ENCODE measurements at places on chromosomes 1 and 21.

DNA sequence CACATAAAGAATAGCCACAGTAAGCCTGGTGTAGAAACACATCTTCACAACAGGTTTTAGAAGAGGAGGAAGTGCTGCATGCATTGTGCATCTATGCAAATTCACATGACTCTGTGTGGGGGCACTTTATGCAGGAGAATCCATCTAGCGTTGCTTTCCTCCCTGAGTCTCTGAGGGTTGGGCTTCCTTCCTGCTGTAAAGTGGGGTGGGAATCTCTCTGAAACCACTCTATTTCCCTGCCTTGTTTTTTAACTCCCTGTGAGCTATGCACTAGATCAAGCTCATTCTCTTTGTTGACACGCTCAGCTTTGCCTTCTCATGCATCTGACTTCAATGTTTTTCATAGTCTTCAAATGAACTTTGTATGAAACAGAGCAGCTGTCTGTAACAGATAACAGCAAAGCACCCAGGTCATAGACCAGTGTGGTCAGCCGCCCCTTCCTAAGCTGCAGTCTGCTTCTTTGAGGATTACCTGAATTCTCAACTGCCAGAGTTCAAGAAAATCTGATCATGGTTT is 102.7 kb upstream of the DPH5 start:
- no peak for DNase-seq

DNA sequence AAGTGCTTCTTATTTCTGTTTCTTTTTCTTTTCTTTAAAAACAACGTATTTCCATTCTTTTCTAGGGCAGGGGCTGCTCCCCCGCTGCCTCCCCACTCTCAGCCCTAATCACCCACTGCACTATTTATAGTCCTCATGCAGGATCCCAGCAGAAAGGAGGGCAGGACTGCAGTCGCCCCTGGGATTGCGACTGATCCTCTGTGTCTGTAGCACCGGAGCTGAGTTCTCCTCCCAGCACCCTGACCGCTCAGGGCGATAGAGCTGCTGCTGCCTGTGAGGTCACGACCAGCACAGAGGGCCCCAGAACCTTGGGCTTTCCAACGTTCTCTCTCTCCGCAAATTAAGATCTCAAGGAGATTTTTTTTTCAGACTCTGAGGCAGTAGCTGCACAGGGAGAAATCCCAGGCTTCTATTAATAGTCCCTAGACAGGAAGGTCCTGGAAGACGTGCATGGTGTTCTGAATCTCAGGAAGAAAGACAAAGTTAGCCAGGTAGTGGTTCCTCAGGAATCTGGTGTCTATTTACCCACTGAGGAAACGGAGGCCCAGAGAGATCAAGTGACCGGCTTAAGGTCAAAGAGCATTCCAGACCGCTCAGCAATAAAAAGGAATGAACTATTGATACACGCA is 46.8 kb downstream of the PRAMEF20 start:
- no peak for DNase-seq

- DNase-seq: no peak
These were observed at the start of gene ADAM15 for GRCh38 chr1:155050560-155051341. Gene ADAM15 (plus strand): TSS chr1:155051316. CDS start chr1:155051387, 71 bp downstream.

DNA sequence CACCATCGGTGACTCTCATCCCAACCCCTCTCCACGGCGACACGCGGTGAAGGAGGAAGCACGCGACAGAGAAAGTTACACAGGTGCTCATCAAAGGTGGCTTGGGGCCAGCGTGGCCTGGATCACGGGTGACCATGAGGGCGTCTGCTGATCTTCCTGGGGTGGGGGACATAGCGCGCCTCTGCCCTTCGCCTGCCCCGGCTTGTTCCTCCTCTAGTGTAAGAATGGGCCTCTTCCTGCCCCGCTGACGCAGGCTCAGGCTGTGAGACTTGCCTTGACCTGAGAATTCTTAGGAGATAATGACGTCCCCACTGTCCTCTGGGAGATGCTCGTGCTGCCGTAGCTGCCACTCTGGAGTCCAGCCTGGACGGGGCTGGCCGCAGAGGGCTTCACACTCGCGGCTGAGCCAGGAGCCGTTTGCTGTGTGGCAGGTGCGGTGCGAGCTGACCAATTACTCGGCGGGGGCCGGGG is 39.0 kb upstream of the TMEM52 start:
- no peak for DNase-seq

DNA sequence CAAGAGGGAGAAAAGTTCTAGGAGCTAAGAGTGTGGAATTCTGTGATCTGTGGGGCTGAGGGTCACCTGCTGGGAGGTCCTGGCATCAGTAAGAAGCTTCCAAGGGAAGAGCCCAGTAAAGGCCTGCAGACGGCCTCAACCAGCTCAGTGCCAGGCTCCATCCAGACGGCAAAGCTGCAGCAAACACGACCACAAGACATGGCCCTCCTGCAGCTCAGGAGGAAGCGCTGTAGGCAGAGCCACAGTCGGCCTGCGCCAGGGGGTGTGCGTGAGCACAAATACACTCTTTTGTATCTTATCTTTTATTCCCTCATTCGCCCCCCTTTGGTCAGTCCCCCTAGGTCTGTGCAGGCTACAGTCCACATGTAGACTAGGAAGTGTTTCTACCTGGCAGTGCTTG is 13.4 kb downstream of the C1orf174 start:
- no peak for DNase-seq

GRCh38 chr1:65330822-65331221 is 21.5 kb downstream of the DNAJC6 start:
- DNase-seq: no peak

GRCh38 chr21:23801292-23801691 is 1806.0 kb downstream of the MRPL39 start:
- DNase-seq: no peak

- DNase-seq: no peak
These were observed 92.5 kb downstream of the DSCAM start for GRCh38 chr21:40754466-40754865.

DNA sequence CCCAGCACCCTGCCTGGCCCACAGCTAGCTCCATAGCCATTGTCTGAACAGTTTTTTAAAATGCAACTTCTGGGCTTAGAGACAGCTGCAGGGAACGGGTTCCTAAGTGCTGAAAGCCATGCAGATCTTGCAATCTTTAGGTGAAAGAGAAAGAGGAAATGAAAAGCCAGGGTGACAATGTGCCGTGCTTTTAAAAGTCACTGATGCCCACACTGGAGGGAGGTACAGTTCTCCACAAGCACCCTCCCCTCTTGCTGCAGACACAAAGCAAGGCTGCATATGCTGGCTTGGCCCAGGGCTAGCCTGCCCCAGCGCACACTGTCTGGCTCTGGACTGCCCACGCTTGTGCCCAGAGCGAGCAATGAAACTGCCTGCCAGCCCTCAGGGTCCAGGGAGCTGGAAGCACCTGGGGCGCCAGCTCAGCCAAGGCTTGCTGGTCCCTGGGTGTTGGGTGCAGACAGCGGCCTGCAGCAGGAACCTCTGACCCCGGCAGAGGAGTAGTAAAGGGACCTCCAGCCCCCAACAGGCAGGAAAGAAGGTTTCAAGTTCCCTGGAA is 70.4 kb downstream of the AJAP1 start:
- no peak for DNase-seq

DNA sequence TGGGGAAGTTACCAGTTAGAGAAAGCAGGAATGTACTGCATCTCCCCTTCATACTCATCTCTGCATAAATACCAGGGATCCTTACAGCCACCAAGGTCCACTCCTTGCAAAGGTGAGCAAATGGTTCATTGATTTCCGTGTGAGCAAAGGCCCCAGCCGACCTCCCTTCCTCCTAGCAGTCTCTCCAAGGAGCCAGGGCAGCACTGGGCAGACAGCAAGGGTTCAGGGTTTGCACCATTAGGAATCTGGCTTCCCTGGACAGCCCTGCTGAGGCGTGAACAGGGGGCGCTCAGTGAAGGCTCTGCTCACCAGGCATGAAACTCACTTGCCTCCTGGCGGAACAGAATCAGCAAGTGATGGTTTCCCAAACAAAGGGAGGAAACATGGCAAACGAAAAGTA is 65.7 kb downstream of the MRPL37 start:
- DNase-seq: no peak

DNA sequence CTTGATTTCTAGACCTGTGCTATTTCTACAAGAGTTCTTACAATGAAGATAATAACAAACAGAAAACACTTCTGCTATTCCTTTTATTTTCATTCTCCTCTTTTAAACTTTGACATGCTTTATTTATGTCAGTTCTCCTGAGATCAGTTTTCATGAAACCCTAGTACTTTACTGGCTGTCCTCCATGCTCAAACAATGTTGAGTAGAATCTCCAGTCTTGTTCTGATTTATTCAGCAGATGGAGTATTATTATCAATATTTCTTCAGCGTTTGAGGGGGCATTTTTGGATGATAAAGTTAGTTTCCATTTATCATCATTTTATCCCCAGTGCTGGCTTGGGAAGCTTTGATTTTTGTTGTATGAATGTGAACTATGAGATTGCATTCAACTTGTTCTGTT is 85.9 kb upstream of the WARS2 start:
- no peak for DNase-seq

GRCh38 chr21:31879241-31879650 is 6.4 kb downstream of the HUNK start:
- no peak for DNase-seq

DNA sequence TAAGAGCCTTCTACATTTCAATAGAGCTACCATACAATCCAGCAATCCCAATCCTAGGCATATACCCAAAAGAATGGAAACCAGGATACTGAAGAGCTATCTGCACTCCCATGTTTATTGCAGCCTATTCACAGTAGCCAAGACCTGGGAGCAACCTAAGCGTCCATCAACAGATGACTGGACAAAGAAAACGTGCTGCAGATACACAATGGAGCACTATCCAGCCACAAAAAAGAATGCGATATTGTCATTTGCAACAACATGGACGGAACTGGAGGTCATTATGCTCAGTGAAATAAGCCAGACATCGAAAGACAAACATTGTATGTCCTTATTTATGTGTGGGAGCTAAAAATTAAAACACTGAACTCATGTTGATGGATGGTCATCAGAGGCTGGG is 115.3 kb downstream of the HLCS start:
- DNase-seq: no peak

DNA sequence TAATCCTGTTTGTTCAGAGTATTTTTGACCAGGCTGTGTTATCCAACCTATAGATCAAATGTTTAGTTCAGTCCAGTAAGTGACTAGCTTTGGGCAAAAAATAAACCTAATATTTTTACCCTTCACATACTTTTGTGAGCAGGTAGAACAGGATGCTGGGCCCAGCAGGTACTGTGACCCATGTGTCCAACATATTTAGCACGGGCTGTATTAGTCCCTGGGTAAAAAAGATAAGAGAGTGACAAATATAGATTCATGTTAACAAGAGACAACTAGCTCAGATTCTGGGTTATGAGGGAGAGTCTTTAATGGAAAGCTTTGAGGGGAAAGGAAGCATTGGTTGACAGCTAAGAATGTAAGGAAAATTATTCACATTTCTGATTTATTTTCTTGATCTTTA is 43.1 kb downstream of the OLFM3 start:
- DNase-seq: no peak

DNA sequence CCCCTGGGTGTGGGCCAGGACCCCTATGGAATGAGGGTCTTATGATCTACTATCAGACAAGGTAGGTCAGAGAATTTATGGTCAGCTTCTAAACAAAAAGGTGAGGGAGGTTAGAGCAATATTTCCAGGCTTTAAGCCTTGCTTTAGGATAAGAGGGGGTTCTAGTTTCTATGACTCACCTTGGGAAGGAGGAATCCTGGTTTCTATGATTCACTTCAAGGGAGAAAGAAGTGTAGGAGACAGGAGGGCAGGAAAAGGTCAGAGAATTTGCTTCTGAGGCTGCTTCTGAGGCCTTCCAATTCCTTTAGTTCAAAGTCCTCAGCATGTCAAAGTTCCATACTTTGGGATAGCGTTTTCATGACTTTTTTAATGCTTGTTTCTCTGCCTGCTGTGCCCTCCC is 35.2 kb downstream of the RGL1 start:
- no peak for DNase-seq

GRCh38 chr1:230276401-230276800 is 149.7 kb downstream of the PGBD5 start:
- no peak for DNase-seq

DNA sequence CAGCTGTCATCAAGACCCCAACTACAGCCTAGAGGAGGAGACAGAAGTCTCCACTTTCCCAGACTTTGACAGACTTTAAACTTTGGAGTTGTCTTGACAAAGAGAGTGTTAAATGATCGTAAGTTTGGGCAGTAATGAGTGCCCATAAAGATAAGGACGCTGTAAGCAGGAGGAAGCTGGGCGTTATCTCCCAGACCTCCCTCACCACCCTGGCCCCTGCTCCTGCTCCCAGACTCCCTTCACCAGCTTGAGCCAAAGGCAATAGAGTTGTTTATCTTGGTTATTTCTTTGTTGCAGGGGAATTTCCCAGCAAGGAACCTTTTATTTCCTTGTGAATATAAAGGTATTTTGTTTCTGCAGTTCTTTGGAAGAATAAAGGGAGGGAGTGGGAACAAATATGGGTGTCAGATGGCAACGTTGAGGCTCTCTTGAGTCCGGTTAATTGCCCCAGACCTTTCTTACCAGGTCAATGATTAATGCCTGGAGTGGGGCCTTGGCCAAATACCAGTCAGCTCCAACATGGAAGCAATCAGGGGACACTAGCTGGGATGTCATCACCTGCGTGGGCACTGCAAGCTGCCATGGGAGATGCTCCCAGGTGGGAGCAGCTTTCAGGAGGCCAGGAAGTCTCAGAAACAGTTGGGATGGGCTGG is 4.4 kb downstream of the PIGR start:
- DNase-seq: no peak

DNA sequence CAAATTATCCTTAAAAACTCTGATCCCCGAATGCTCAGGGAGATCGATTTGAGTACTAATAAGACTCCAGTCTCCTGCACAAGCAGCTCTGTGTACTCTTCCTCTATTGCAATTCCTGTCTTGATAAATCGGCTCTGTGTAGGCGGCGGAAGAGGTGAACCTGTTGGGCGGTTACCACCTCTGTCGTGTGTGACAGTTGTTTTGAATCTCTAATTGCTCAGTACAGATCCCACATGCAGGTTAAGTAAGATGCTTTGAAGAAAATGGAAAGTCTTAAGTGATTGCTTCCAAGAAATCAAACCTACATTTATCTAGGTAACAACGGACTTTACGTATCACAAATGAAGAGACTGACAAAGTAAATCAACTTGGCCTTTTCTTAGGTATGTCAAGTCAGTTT is 35.5 kb downstream of the COA6 start:
- no peak for DNase-seq

GRCh38 chr1:31410871-31411270 is 2.1 kb upstream of the SERINC2 start:
- no peak for DNase-seq
